Ascending aorta (tissue), 2 donors: ENCODE measurements at places on chromosomes 12 and 14. TPM values are rescaled to one million over a fixed set of nuclear protein-coding genes. Genes with fewer than 3 reads are reported as not detected.

DNA sequence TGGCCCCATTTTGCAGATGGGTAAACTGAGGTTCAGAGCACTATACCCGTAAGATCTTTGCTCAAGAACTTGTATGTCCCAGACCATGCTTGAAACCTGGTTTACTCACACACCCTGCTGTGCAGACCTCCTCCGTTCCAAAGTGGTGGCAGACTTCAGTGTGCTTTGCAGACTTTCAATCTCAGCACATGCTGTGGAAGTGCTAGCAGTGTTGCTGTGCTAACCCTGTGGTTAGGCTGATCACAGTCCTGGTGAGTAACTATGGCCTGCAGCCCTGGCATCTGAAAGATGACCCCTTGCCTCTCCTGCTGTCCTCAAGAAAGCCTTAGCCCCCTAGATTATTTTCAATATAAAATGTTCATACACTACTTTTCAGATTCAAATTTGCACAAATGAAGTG lies 450.6 kb downstream of the DPF3 start:
- no peak overlapping the region for H3K4me3 ChIP-seq
- H3K27me3 ChIP-seq, result no peaks in the 10 kb centered on the region
- no peaks in the 10 kb centered on the region for H3K36me3 ChIP-seq
- DNase-seq, result no peak

KLRC2 gene
- not detected for total RNA-seq

PCED1B gene
- total RNA-seq, result 1.5 TPM

DNA sequence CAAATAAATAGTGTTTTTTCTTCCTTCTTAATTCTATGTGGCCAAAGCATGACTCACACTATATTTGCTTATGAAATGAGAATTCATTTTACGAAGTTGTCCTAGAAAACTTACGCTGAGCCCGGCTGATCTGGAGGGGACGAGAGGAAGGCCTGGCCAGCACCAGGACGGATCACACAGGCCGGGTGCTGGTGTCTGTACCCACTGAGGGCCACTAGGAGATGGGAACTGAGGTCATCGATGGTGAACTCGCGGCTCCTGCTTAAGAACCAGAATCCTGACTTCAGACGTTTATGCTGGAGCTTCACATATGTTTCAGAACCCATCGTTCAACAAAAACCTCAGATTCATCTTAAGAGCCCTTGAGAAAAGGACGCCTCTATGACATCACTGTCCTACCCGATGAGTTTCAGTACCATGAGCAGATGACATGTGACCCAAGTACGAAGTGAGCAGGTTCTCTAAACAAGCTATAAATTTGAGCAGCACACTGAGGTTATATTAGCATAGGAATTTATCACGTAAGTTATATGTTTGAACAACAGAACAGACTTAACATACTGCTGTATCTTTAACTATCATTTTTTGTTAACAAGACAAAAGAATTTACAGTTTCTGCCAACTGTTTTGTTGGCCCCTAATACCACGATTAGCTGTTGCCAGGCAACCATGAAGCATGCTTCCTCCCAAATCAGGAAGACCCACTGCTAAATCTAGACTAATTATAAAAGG lies 111.9 kb downstream of the FOXN3 start:
- H3K4me1 ChIP-seq, result peaks cover 13% of the 10 kb centered on the region
- DNase-seq, result no peak
- no peaks in the 10 kb centered on the region for H3K27me3 ChIP-seq

DNA sequence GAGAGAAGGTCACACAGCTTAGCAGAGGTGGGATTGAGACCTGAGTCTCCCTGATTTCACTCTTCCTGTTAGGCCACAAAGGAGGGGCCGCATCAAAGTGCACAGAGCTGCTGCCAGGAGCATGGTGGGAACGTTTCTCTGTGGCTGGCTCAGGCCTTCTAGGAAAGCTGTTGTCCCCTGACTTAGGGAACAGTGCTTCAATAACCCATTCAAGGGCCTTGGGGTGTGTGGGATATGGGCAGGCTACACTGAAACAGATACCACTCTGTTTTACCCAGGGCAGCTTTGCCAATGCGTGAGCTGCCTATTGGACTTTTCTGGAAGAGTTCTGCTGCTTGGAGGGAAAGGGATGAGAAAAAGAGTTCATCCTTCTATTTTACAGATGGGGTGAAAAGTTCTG lies 110.0 kb downstream of the ADCK1 start:
- no peaks in the 10 kb centered on the region for H3K36me3 ChIP-seq
- DNase-seq, result no peak
- no peaks in the 10 kb centered on the region for H3K27me3 ChIP-seq
- H3K27ac ChIP-seq, result no peak overlapping the region
- no peak overlapping the region for H3K4me3 ChIP-seq
- no peaks in the 10 kb centered on the region for H3K4me1 ChIP-seq

IGF1 gene
- 73.5 TPM for total RNA-seq

- H3K27me3 ChIP-seq, result no peaks in the 10 kb centered on the region
- H3K36me3 ChIP-seq, result no peaks in the 10 kb centered on the region
- no peaks in the 10 kb centered on the region for H3K4me1 ChIP-seq
- H3K27ac ChIP-seq, result no peak overlapping the region
Observed at GRCh38 chr12:90129366-90130030, 420.9 kb upstream of the ATP2B1 start.

DNA sequence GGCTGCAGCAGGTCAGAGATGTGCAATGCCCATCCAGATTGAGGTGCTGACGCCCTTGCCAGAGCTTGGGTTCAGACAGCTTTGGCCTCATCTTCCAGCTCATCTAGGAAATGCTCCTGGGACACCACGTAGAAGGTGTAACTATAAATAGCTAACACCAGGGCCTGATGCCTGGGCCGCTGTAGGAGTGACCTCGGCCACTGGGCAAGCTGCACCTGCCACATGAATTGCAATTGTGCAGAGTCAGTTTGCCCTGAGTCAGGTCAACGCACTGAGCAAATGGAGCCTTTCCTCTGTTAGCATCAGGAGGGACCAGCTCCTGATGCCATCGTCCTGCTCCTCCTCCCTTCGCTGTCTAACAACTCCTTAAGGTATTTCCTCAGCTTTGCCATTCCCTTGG lies 17.4 kb upstream of the DNM1L start:
- no peak overlapping the region for H3K27ac ChIP-seq
- no peak overlapping the region for H3K4me3 ChIP-seq
- H3K27me3 ChIP-seq, result no peaks in the 10 kb centered on the region
- H3K4me1 ChIP-seq, result no peaks in the 10 kb centered on the region
- DNase-seq, result no peak

DNA sequence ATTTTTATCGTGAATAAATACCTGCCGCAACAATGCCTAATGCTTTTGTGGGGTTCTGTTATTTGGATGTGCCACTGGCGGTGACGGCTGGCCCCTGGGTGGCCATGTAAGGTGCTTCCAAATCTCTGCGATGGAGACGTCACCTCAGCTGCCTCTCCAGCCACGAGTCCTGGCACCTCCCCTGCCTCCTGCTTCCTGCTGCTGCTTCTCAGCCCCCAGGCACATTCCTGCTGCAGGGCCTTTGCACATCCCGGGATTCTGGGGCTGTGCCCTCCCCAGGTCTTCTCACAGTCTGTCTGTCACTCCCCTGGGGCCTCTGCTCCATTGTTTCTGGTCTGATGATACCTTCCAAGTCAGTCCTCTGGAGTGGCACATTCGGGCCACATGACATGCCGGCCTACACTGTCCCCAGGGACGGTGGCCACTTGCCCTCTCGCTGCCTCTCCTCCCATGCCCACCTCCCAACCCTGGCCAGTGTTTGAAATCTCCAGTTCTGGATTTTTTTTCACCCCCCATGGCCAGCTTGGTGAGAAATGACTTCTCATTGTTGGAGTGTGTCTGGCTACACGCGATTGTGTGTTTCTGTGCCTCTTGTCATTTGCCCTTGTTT lies 151.8 kb downstream of the KIF26A start:
- no peaks in the 10 kb centered on the region for H3K36me3 ChIP-seq
- H3K27ac ChIP-seq, result no peak overlapping the region
- no peaks in the 10 kb centered on the region for H3K4me1 ChIP-seq
- no peak for DNase-seq

- no peaks in the 10 kb centered on the region for H3K4me1 ChIP-seq
- peak; percentile 72 for DNase-seq
- H3K27ac ChIP-seq, result no peak within 1 kb of the TSS
- no peaks in the 10 kb centered on the region for H3K36me3 ChIP-seq
- no peak within 1 kb of the TSS for H3K4me3 ChIP-seq
Observed at GRCh38 chr12:54984658-54985376, at the start of gene TESPA1. TSS of gene TESPA1 (minus strand) at chr12:54984762. CDS start at chr12:54974562, 10,200 bp downstream.
